Right ventricle myocardium inferior (tissue), 1 donor: ENCODE measurements at places on chromosomes 1 and 21. TPM values are rescaled to one million over a fixed set of nuclear protein-coding genes. Genes with fewer than 3 reads are reported as not detected.

LCE1C gene
- not detected for total RNA-seq

GRCh38 chr1:5287178-5288150, 633.1 kb downstream of the AJAP1 start:
- no peak for DNase-seq

DNA sequence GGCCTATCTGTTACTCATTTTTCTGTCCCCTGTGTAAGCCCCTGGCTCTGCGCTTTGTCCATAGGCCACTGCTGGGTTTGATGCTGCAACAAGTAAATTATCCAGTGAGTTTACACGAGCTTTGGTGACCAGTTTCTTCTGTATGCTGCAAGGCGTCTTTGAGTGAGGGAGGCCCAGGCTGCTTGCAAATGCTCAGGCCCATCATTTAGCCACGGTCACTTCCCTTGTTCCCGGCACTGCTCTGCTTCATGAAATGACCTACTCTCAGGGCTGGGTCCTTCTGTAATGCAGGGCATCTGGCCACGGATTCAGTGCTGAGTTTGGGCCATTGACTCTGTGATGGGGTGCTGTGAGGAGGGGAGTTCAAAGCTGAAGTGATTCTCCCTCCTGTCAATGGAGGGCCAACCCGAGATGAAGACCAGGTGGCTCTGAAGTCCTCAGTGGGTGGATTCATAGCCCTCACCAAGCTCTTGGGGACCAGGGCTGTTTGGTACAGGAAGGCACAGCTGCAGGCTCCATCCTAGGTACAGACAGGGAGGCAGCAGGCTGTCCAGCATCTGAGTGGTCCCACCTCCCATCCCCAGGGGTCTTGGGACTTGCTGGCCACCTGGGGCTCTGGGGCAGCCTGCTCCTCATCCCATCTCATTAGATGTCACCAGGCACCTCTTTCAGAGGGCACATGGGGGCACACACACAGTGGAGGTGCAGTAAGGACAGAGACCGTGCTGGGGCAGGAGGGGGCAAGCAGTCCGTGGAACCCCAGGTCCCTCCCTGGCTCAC, 21.7 kb downstream of the LHX4 start:
- no peak for DNase-seq

- DNase-seq, result no peak
Measured at GRCh38 chr1:58765006-58765405, 18.8 kb downstream of the JUN start.

CYP4B1 gene
- 19.6 TPM for total RNA-seq
